Vagina (tissue), 2 donors: ENCODE measurements at places on chromosomes 4 and X. TPM values are rescaled to one million over a fixed set of nuclear protein-coding genes. Genes with fewer than 3 reads are reported as not detected.

GRCh38 chr4:2290974-2291704, 29.2 kb upstream of the MXD4 start:
- peak overlapping the region; percentile 32 for H3K27ac ChIP-seq
- H3K4me3 ChIP-seq = no peak overlapping the region
- H3K4me1 ChIP-seq = peaks cover 12% of the 10 kb centered on the region
- H3K27me3 ChIP-seq = no peaks in the 10 kb centered on the region

DNA sequence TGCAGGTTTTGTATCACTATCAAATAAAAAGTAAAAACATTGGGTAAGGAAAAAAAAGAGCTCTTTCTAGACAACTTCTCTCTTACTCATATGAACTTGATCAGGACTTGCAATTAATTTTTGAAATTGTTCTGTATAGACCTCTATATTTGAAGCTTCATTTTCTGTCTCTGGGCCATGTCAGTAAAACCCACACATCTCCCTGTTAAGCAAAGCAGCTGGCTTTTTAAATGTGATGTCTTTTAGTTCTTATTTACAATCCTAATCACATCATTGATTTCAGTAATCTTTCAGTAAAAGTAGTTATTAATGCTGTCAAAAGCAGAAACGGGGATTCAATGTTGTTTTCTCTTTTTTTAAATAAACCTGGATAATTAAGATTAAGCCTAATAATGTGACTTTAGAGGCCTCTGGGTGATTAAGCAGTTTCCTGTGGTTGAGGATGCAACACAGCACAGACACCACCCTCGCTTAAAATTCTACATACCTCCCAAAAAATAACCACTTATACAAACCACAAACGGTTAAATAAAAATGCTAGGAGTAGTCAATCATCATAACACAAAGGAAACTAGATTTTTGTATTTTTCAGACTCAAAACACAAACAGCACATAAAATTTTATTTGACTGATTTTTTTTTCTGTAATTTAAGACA, 5.2 kb upstream of the PCDH10 start:
- no peak for DNase-seq
- no peak overlapping the region for H3K27ac ChIP-seq
- H3K4me3 ChIP-seq = no peak overlapping the region

GRCh38 chr4:2651546-2651945, 104.6 kb downstream of the TNIP2 start:
- H3K36me3 ChIP-seq = peaks cover 45% of the 10 kb centered on the region
- no peak for DNase-seq
- no peaks in the 10 kb centered on the region for H3K4me1 ChIP-seq
- no peaks in the 10 kb centered on the region for H3K27me3 ChIP-seq
- H3K27ac ChIP-seq = no peak overlapping the region

The UGT2B15 gene
- total RNA-seq = not detected

DNA sequence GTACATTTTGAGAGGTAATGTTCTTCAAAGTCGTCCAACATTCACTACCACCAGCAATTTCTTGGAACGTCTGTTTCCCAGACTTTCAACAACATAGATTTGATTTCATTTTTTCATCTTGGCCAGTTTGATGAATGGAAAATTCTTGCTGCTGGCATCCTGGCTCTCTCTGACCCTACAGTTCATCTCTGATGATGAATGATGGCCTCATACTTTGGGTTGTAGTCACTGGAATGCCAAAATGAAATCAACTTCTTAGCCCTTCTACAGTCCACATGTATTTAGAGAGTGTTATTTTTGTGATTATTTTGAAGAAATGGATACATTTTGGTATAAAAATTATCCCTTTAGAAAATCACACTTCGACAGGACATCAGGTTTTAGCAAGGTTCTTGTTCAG, 8.8 kb downstream of the CHST7 start:
- H3K36me3 ChIP-seq = no peaks in the 10 kb centered on the region
- H3K27me3 ChIP-seq = no peaks in the 10 kb centered on the region
- H3K4me3 ChIP-seq = no peak overlapping the region
- no peak for DNase-seq
- no peak overlapping the region for H3K27ac ChIP-seq
